Activated T-helper 1 cell treated with Interleukin-2 at 50 U/mL for 16 hours (primary cell): ENCODE measurements at places on chromosomes 7 and 10.

DNA sequence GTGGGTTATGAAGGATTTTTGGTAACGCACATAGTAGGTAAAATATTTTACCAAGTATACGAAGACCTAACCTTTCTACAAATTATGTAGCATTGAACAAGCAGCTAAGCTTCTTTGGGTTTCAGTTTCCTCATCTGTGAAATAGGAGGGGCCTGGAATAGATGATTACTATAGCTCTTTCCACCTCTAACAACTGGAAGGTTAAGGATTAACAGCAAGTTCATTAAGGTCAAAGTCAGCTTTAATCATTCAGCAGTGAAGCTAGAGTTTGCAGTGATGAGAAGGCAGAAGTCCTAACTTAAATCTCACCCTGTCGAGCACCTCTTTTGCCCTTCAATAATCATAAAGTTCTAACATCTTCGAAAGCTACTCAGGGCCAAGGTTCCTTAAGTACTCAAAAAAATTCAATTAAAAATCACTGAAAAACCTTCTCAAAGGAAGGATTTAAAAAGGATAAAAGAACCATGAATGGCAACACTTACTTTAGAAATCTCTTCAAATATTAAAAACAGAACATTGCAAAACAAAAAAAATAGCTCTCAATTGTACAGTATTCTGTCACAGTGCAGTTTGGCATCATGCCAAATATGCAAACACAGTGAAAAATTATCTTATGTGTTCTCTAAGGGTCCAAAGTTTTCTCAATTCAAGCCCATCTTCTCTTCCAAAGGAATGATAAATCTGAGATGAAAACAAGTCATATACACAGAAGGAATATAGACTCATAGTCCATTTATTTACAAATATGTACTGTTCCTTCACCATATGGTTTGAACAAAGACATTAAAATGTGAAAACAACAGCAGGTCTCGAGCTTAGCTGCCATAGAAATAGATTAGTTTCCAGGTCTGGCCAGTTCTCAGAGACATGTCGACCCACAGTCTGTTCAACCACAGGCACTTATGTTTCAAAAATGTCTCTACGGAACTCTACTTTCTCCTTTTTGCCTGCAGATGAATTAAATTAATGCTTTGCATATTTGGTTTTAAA is 152.0 kb upstream of the SLC13A1 start:
- no peak for DNase-seq

DNA sequence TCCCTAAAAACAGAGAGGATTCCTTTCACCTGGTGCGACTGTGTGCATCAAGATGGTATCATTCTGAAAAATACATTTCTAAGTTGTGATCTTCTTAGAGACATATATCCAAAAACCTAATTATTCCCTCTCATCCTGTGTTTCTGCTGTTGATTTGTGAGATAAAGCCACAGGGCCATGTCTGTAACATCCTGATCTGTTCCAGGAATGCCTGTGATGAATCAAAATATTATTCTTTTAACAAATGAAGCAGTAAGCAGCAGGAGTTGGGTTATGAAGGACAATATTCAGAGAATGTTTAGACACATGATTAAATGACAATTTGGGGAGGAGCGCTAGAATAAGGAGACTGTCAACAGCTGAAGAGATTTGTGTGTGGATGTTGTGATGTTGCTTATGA is 731.4 kb downstream of the KCNMA1 start:
- DNase-seq, result no peak

DNA sequence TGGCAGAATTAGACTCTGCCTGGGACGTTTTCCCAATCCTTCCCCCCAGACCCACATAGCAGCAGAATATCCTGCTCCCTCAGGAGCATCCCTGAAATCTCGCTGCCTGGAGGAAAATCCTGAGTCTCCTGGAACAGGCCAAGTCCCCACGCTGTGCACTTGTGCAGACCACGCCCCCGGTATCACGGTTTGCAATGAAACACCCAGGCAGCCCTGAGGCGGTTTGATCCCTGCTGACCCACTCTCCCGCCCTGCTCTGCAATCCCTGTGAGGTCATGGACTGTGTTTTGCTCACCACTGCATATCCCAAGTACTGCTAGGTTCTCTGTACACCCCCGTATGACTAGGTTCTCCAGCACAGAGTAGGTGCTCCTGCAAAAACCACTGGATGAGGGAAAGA is 411.8 kb upstream of the MGMT start:
- no peak for DNase-seq

GRCh38 chr10:2020836-2021235 is 283.5 kb upstream of the ADARB2 start:
- DNase-seq, result no peak

DNA sequence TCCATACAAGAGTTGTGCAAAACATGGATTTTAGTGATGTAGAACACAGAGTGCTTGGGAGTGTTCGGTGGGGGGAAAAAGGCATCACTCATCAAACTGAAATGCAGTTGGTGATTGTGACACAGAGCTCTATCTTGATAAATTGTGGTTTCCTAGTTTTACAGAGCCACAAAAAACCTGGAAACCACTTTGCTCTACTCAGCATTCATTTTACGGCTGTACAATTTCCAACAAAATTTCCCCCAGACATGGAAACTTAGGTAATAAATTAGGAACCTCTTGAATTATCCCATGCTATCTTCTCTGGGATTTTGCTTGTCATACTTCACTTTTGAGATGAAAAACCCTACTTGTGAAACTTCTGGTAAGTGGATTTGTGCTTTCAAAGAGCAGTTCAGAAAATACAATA is 614.9 kb upstream of the FZD8 start:
- no peak for DNase-seq

DNA sequence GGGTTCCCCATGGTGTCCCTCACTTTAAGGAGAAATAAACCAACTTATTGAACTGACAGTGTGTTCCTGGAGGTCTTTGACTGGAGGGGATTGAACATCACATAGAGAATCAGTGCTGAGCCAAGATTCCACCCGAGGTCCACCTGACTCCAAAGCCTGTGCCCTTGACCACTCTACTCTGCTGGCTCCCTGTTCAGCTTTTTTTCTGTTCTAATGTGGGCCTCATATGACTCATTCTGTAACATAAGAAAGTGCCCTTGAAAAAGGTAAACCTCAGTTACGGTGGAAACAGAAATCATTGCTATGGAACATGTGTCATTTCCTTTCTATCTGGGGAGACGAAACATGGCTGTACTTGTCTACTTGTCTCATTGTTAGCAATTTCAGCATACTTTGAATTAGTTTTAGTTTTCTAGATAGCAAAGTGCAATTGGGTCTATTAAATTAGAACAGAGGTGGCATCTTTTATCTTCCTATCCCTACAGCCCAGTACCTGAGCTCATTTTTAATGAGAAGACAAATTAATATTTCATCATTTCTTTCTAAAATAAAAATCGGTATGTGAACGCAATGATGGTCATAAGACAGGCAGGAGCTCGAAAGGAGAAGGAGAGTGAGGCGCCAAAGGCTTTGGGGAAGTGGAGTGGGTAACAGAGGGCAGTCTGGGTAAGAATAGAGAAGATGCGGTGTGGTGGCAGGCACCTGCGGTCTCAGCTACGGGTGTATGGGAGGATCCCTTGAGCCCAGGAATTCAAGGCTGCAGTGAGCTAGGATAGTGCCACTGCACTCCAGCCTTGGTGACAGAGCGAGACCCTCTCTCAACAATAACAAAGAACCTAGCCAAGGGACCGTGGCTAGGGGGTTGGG is 1.5 kb downstream of the GSDME start:
- DNase-seq, result no peak

- DNase-seq, result no peak
Observed at GRCh38 chr10:8288600-8288999, 234.1 kb downstream of the GATA3 start.

DNA sequence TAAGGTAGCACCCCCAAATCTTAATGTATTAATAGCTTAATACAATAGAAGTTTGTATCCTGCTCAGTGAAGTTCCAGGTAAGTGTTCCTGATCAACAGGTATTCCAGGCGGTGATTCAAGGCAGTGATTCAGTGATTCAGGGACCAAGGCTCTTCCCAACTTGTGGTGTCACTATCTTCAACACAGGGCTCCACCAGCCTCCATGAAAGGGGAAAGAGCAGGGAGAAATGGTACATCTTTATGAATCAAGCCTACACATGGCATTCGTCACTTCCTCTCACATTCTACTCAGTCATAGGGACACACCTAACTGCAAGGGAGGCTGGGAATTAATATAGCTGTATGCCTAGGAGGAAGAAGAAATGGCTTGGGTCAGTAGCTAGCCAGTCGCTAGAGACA is 5.1 kb downstream of the GOLGA7B start:
- DNase-seq, result no peak

DNA sequence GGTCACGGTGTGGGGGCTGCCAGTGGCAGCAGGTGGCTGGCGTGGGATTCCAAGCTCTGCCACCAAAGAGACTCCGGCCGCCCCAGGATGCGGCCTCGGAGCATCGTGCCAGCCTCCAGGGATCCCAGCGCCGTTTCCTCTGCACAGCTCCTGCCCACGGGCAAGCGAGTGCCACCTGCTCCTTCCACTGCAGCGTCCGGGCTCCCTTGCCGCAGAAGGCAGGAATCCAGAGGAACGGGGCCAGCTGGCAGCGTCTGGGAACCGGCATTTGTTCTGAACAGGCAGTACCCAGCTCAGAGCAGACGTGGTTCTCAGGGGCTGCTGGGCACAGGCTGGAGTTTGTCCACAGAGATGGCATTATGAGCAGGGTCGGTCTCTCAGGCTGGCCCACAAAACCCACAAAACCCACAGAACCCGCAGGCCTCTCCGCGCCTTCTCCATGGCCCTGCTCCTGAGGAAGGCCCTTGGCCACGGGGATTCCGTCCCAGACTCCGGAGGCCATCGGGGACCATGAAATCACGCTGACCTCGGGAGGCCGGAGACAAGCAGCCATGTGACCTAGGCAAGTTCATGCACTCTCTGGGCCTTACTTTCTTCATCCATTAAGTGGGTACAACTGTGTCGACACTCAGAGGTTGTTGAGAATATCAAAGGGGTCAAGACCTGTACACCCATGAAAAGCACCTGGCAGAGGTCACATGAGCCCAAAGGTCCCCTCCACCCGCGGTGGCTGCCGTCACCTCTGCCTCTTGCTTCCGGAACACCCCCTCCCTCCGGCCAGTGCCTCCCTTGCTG is 72.1 kb upstream of the TNRC18 start:
- DNase-seq, result no peak

GRCh38 chr10:75137533-75138438 is 26.3 kb downstream of the SAMD8 start:
- DNase-seq, result no peak

- no peak for DNase-seq
Observed at GRCh38 chr10:6881987-6882386, 301.9 kb upstream of the PRKCQ start.

GRCh38 chr10:92693534-92693893 is 3.8 kb downstream of the HHEX start:
- no peak for DNase-seq

- DNase-seq, result no peak
Observed at GRCh38 chr7:46150721-46151120, 229.6 kb upstream of the IGFBP3 start.

GRCh38 chr10:101569622-101570427 is 18.2 kb downstream of the POLL start:
- peak; percentile 74 for DNase-seq

DNA sequence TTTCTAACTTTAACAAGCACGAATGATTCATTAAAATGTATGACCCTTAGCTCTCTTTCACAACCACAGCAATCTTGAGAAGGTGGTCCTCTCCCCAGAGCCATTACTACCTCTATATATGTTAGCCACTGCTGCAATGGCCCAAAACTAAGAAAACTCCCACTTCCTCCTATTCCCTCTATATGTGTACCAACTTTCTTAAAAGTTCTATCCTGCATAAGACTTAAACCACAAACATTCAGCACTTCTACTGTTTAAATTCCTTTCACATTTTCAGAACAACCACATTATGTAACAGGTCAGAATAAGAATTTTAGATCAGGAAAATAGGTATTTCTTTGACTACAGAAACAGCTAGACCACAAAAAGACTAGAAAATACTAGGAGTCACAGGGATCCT is 36.2 kb downstream of the WASL start:
- no peak for DNase-seq

GRCh38 chr7:370259-370625 is 80.3 kb downstream of the FOXL3 start:
- DNase-seq, result no peak

DNA sequence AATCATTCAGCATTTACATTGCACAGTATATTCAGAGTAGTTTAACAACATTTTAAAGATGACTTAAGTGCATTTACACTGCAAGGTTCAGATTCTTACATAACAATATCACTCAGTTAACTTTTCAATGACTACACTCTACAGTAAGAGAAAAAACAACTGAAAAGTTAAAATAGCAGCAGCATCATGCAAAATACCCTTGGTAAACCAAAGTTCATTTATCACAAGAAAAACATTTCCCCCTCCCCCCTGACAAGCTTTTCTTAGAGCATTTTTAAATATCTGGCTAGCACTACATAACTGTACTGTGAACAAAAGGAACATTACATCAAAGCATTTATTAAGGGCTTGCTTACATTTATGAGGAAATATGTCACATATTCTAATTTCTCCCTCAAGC is 179.5 kb upstream of the HGF start:
- no peak for DNase-seq

- no peak for DNase-seq
Observed at GRCh38 chr7:47301657-47302295, 280.1 kb downstream of the TNS3 start.

GRCh38 chr7:107007007-107007891 is 37.3 kb upstream of the PRKAR2B start:
- DNase-seq, result no peak

DNA sequence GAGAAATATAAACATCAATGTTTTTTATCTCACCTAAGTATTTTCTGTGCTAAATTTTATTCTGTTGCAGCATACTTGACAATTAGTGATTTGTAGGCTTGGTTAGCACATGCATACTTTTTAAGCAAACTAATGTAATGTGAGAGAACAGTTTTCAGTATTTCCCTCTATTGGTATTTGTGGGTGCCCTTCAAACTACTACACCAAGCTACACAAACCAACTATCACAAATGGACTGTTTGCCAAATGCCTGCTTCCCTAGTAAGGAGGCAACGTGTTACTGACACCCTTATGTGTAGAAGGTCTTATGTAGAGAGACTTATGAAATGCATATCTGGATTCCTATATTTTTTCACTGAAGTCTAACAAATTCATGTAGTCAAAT is 98.4 kb upstream of the FZD1 start:
- no peak for DNase-seq

DNA sequence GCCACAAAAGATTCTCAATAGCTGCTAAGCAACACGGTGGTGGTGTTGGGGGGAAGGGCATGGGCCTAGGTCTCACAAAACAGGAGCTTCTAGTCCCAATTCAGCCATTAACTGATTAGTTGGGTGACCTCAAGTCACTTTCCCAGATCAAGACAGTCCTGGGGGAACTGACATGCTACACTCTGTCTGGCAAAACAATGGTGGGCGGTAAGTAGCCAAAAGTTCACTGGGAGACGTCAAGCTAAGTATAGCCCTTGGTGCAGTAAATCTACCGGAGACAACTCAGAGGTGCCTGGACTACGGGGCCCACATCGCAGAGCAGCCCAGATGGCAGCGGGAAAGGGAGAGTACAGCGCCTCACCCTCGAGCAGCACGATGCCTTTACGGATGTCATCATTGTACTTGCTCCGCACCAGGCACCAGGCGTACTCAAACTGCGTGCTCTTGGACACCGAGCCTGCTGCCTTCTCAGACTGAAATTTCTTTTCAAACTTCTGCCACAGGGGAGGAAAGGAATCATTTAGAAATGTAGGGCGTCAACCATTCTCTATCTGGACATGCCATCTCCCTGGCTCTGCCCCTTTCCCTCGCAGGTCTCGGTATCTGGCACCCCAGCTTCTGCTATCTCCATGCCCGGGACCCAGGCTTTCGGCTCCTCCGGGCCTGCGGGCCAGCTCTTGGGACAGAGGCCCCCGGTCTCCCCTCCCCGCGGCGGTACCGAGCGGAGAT is 1.1 kb downstream of the FIS1 start:
- no peak for DNase-seq
